Smooth muscle cell of the umbilical artery (primary cell): ENCODE measurements at places on chromosomes 12 and 14. TPM values are rescaled to one million over a fixed set of nuclear protein-coding genes. Genes with fewer than 3 reads are reported as not detected.

TESPA1 gene
- total RNA-seq = not detected in 2 replicates

CEBPE gene
- not detected in 2 replicates for total RNA-seq

RNFT2 gene
- total RNA-seq = 2.7 and 5.7 TPM in 2 replicates

ACSS3 gene
- 6.2 and 8.9 TPM in 2 replicates for total RNA-seq

LRRC9 gene
- total RNA-seq = not detected in 2 replicates

SVOP gene
- total RNA-seq = not detected in 2 replicates

EPYC gene
- not detected in 2 replicates for total RNA-seq

MANSC1 gene
- 0.65 and 0.89 TPM in 2 replicates for total RNA-seq

LTB4R2 gene
- total RNA-seq = 2.1 and 3.5 TPM in 2 replicates
